A549 treated with CORT108297 at 1 μM for 4 hours (cell line): ENCODE measurements at places on chromosomes 7 and 10. TPM values are rescaled to one million over a fixed set of nuclear protein-coding genes. Genes with fewer than 3 reads are reported as not detected.

Gene GLCCI1
- 0.65 to 1.1 TPM (median 0.99 TPM) in 5 replicates for total RNA-seq

Gene AKR1D1
- not detected in 5 replicates for total RNA-seq

Gene VSTM4
- 0.30 to 0.60 TPM (median 0.42 TPM) in 5 replicates for total RNA-seq

Gene SUN1
- total RNA-seq, result 70.7 to 98.7 TPM (median 95.3 TPM) in 5 replicates

Gene SEPTIN14
- total RNA-seq, result not detected in 5 replicates

Gene TRIM73
- total RNA-seq, result 1.3 to 2.3 TPM (median 2.2 TPM) in 5 replicates

Gene MYOZ1
- total RNA-seq, result not detected in 5 replicates

Gene FAM25G
- total RNA-seq, result 1.1 to 1.8 TPM (median 1.5 TPM) in 3 of 5 replicates, not detected in the others

Gene MAGI2
- 0.27 to 0.46 TPM (median 0.39 TPM) in 5 replicates for total RNA-seq

Gene CYP26C1
- total RNA-seq, result 0.02 TPM in 1 of 5 replicates, not detected in the others

Gene OR2A12
- total RNA-seq, result not detected in 5 replicates

Gene SPDYE6
- total RNA-seq, result not detected in 5 replicates

Gene NYAP1
- 1.5 to 2.4 TPM (median 2.3 TPM) in 5 replicates for total RNA-seq

Gene CACNB2
- 0.05 TPM in 1 of 5 replicates, not detected in the others for total RNA-seq

Gene ASB10
- total RNA-seq, result not detected in 5 replicates

Gene CLDN3
- total RNA-seq, result 1.2 to 3.8 TPM (median 3.4 TPM) in 5 replicates

Gene CPA2
- total RNA-seq, result 0.09 to 0.13 TPM in 2 of 5 replicates, not detected in the others

Gene PPP2R2D
- total RNA-seq, result 24.7 to 28.6 TPM (median 27.7 TPM) in 5 replicates

Gene TMEM254
- 14.9 to 22.7 TPM (median 20.0 TPM) in 5 replicates for total RNA-seq

Gene GOT1
- 33.7 to 41.0 TPM (median 34.1 TPM) in 5 replicates for total RNA-seq

Gene TEX36
- total RNA-seq, result not detected in 5 replicates

Gene LRMDA
- 4.1 to 5.7 TPM (median 4.8 TPM) in 5 replicates for total RNA-seq

Gene CRTAC1
- 1.2 to 1.9 TPM (median 1.4 TPM) in 5 replicates for total RNA-seq

Gene OR2A7
- total RNA-seq, result not detected in 5 replicates

Gene GDI2
- total RNA-seq, result 196 to 296 TPM (median 202 TPM) in 5 replicates

Gene ACBD7
- 0.72 to 1.1 TPM (median 0.80 TPM) in 5 replicates for total RNA-seq

Gene GPR26
- total RNA-seq, result not detected in 5 replicates

Gene NKX1-2
- 0.02 to 0.10 TPM in 2 of 5 replicates, not detected in the others for total RNA-seq

Gene TMEM184A
- 10.0 to 15.2 TPM (median 14.8 TPM) in 5 replicates for total RNA-seq

Gene SUN3
- 0.15 to 0.16 TPM in 2 of 5 replicates, not detected in the others for total RNA-seq

Gene SPDYE16
- 0.03 to 0.14 TPM (median 0.05 TPM) in 3 of 5 replicates, not detected in the others for total RNA-seq

Gene PDE6C
- not detected in 5 replicates for total RNA-seq

Gene MSMB
- total RNA-seq, result not detected in 5 replicates

Gene UPK3BL2
- 2.1 to 3.8 TPM (median 2.7 TPM) in 5 replicates for total RNA-seq

Gene HOXA3
- total RNA-seq, result 6.1 to 10.2 TPM (median 9.8 TPM) in 5 replicates

Gene ARID5B
- total RNA-seq, result 1.7 to 2.2 TPM (median 1.7 TPM) in 5 replicates

Gene IDI2
- total RNA-seq, result 0.06 TPM in 1 of 5 replicates, not detected in the others

Gene ADAM8
- total RNA-seq, result 2.3 to 4.8 TPM (median 3.7 TPM) in 5 replicates

Gene SCIN
- total RNA-seq, result 0.32 to 0.50 TPM (median 0.42 TPM) in 5 replicates

Gene TNS3
- total RNA-seq, result 71.1 to 89.4 TPM (median 80.6 TPM) in 5 replicates

Gene SH3PXD2A
- 1.2 to 2.8 TPM (median 1.9 TPM) in 5 replicates for total RNA-seq

Gene VAX1
- total RNA-seq, result 1.0 to 1.9 TPM (median 1.6 TPM) in 5 replicates

Gene IL6
- total RNA-seq, result 0.59 to 4.5 TPM (median 2.5 TPM) in 5 replicates

Gene H2BK1
- not detected in 5 replicates for total RNA-seq

Gene DYNC1I1
- total RNA-seq, result 0.05 to 0.24 TPM (median 0.16 TPM) in 5 replicates

Gene ECHDC3
- total RNA-seq, result 7.9 to 11.5 TPM (median 11.3 TPM) in 5 replicates

Gene PHYHIPL
- total RNA-seq, result 0.18 to 0.39 TPM (median 0.31 TPM) in 5 replicates

Gene KNDC1
- total RNA-seq, result 0.69 to 2.2 TPM (median 2.1 TPM) in 5 replicates

Gene ITIH5
- 0.06 to 0.16 TPM (median 0.08 TPM) in 5 replicates for total RNA-seq

Gene NRCAM
- total RNA-seq, result 73.8 to 103 TPM (median 89.1 TPM) in 5 replicates

Gene SEMA3A
- total RNA-seq, result 3.9 to 6.7 TPM (median 5.6 TPM) in 5 replicates

Gene NPY4R2
- total RNA-seq, result 18.0 to 34.7 TPM (median 31.2 TPM) in 5 replicates

Gene PAX4
- total RNA-seq, result not detected in 5 replicates

Gene PNLIPRP3
- 0.03 TPM in 1 of 5 replicates, not detected in the others for total RNA-seq

Gene CTAGE15
- not detected in 5 replicates for total RNA-seq

Gene GRB10
- 62.2 to 77.3 TPM (median 70.1 TPM) in 5 replicates for total RNA-seq

Gene HOXA9
- 0.49 to 1.1 TPM (median 0.63 TPM) in 5 replicates for total RNA-seq
